ENCODE measurements at places on chromosomes 13 and 19.

- no peak for DNase-seq
These were observed 216.6 kb upstream of the SLC10A2 start for GRCh38 chr13:103282571-103283450.

DNA sequence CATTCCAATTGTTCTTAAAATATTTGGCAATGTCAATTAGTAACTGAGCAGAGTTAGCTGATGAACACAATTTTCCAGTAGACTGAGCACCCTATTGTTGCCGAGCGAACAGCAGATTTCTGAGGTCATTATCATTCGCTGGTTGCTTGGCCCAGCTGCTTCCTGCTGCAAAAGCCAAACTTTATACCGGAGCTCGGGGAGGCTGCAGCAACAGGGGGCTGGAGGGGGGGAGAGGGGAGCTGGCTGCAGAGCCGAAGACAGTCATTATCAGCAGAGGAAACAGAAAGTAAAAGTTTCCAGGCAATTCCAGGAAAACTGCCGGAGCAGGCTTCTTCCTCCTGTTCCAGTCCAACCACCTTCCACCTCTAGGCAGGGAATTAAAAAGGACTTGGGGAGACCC, 77.9 kb downstream of the ZNF536 start:
- DNase-seq, result no peak

GRCh38 chr19:9171393-9171991, 7.3 kb upstream of the OR7D2 start:
- no peak for DNase-seq

GRCh38 chr13:111115965-111116521, 933 bp downstream of the ARHGEF7 start:
- DNase-seq, result peak; percentile 47

- DNase-seq, result peak; percentile 12
These were observed 601.0 kb downstream of the FGF9 start for GRCh38 chr13:22271903-22272302.

- no peak for DNase-seq
These were observed 13.8 kb downstream of the RCBTB1 start for GRCh38 chr13:49571299-49572240.

DNA sequence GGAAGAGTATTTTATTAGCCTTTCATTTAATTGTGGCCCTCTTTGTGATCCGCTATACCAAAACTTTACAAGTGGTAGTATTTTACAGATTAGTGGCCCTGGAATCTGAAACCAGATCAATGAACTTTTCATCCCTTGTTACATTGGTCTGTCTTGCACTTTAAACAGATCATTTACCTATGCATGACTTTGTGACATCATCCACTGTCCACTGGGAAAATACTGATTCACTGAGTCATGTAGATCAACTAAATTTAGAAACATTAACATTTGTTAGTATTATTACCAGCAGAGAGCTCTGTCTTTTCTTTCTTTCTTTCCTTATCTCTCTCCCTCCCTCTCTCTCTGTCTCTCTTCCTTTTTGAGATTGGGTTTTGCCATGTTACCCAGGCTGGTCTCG, 17.5 kb downstream of the PCDH8 start:
- DNase-seq, result no peak

DNA sequence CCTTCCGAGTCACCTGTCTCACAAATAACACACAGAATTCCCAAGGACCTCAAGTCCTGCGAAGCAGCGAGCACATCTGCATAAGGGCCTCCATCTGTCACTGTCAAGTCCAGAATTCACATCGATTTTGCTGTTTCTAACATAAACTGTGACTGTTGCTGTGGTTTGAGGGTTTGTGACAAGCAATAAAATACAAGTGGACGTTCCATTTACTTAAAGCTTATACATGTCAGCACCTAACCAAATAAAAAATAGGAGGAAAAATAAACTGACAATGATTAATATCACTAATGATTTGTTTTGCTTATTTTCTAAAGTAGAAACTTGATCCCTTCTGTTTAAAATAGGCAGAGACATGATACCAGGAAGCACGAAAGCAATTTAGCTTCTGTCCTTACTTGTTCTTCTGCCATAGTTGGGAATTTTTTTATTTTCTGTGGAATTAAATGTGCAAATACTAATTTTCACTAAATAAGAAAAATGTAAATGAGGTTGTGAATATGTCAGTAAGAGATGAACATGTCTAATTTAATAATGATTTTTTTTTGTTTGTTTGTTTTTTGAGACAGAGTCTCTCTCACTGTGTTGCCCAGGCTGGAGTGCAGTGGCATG, 279.1 kb downstream of the FGF9 start:
- DNase-seq, result no peak

DNA sequence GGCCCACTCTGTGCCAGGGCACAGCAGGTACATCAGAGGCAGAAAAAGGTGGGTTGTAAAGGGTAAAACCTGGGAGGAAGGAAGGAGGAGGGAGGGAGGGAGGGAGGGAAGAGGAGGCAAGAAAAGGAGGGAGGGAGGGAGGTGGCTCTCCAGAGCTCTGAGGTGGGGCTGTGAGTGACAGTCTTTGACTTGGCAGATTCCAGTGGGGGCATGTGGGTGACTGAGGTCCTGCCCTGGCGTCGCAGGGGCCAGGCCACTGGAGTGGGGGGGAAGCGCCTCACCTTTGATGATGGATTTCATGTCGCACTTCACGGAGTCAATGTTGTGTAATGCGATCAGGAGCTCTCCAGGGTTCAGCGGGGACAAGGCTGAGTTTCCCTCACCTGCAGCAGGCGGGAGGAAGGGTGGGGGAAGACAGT, 6.0 kb upstream of the RSPH6A start:
- no peak for DNase-seq

DNA sequence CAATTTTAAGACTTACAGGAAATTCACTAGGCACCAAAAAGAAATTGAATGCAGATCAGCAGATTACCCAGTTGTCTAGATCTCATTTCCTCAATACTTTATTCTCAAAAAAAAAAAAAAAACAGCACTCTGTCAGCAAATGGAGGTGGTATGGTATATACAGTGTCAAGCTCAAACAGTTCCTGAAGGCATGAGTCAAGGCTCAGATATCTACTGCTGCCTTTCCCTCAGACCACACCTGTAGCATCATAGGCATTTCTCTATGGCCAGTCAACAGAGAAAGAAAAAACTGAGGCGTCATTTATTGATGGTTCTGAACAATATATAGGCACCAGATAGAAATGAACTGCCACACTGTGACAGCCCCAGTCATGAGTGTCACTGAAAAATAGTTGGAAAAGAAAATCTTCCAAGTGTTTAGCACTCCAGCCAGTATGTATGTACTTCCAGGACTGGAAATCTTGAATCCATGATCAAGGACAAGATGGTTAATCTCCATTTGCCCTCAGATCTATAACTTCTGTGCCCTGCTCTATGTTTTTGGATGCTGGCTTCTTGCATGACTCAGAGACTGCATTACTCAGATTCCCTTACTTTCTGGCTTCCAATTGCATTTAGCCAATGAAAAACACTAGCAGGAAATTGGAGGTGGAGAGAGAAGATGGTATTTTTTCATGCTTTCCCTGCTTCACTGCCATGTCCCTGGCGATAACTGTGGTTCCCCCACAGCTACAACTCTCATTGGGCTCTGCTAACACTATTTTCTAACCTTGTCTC, 8.4 kb upstream of the COG3 start:
- DNase-seq, result no peak

- no peak for DNase-seq
These were observed 62.8 kb downstream of the DNAJC15 start for GRCh38 chr13:43086181-43086580.

- peak; percentile 76 for DNase-seq
These were observed 7.1 kb downstream of the GPR108 start for GRCh38 chr19:6730153-6730804.

GRCh38 chr13:110138010-110138699, 168.8 kb downstream of the COL4A1 start:
- peak; percentile 28 for DNase-seq

- DNase-seq, result peak; percentile 36
These were observed 65.4 kb downstream of the RUBCNL start for GRCh38 chr13:46321494-46322225.

GRCh38 chr19:6228551-6229215, 51.1 kb downstream of the MLLT1 start:
- no peak for DNase-seq

GRCh38 chr13:110597041-110597689, 18.2 kb upstream of the NAXD start:
- DNase-seq, result no peak

DNA sequence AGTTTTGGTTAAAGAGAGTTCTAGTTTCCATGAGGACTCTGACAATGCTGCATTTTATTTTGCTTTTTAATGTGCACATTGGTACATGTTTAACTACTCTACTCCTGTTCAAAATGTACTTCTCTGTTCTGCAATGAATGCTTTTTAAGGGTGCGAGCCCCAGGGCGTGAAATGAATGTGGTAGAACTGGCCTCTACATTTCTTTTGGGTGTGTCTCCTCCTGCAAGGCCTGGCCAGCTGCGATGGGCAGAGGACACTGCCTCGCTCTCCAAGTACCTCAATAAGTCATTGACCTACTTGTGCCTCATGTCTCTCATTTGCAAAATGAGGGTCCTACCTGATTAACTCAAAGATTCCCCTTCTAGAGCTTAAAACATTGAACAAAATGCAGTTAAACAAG, 6.7 kb downstream of the RGS9BP start:
- no peak for DNase-seq

DNA sequence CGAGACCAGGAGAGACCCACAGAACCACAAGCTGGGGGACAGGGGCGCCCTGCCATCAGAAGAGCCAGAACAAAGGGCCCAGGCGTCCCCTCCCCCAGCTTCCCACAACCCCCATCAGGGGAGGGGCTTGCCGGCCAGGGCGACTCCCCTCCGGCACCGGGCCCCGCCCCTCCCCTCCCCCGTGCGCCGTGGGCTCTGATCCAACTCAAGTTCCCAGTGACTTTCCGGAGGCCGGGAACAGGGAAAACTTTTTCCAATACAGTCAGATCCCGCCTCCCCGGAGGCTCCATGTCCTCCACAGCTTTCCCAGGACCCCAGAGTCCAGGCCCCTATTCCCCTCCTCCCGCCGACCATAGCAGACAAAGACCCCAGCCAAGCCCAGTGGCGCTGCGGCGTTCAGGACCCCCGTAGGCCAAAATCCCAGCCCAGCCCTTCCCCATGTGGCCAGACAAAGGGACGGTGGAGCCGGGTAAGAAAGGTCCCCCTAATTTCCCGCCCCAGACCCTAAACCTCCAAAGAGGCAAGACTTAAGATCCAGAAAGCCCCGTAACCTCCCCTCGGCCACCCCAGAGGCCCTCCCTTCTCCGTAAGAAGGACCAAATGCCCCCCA, 673 bp downstream of the TEAD2 start:
- peak; percentile 92 for DNase-seq

GRCh38 chr13:110131424-110131823, 175.5 kb downstream of the COL4A1 start:
- no peak for DNase-seq

GRCh38 chr13:112510987-112511685, 76.8 kb downstream of the TUBGCP3 start:
- DNase-seq, result no peak

- no peak for DNase-seq
These were observed 10.5 kb downstream of the ZNF112 start for GRCh38 chr19:44345959-44346358.

- no peak for DNase-seq
These were observed 605 bp downstream of the TMEM255B start for GRCh38 chr13:113759525-113760137.

DNA sequence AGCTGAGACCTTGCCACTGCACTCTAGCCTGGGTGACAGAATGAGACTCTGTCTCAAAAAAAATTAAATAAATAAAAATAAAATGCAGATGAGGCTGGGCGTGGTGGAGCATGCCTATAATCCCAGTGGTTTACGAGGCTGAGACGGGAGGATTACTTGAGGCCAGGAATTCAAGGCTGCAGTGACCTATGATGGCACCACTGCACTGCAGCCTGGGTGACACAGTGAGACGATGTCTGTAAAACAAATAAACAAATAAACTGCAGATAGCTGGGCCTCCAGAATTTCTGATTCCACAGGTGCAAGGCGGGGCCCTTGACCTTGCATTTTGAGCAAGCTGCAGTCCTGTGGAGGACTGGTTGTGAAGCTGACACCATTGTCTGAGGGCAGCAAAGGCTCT, 3.1 kb upstream of the MAG start:
- no peak for DNase-seq

GRCh38 chr13:113077566-113077952, 28.0 kb upstream of the F7 start:
- no peak for DNase-seq

GRCh38 chr13:63011996-63012395, 1596.3 kb upstream of the PCDH20 start:
- DNase-seq, result no peak

DNA sequence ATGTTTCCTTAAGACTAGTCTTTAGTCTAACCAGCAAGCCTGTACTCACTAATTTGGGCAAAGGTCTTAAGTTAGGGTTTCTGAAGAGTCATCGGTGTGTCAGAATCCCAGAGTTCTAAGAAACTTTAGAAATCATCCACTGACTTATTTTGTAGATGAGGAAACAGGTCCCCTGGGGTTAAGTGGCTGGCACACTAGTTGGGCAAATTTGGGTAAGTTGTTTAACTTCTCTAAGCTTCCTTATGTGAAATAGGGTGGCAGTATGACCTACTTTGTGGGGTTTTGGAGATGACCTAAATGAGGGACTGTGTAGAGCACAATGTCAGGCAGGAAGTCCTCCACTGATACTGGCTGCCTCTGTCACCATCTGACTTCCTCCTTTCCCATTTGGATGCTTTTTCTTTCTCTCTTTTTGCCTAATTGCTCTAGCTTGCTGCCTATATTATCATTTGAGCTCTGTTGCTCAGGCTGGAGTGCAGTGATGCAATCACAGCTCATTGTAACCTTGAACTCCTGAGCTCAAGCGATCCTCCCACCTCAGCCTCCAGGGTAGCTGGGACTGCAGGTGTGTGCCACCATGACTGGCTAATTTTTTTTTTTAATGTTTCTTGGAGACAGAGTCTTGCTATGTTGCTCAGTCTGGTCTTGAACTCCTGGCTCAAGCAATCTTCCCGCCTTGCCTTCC, 2.3 kb downstream of the ADGRE3 start:
- no peak for DNase-seq

- DNase-seq, result no peak
These were observed 13.2 kb downstream of the SPACA6 start for GRCh38 chr19:51706296-51706695.

DNA sequence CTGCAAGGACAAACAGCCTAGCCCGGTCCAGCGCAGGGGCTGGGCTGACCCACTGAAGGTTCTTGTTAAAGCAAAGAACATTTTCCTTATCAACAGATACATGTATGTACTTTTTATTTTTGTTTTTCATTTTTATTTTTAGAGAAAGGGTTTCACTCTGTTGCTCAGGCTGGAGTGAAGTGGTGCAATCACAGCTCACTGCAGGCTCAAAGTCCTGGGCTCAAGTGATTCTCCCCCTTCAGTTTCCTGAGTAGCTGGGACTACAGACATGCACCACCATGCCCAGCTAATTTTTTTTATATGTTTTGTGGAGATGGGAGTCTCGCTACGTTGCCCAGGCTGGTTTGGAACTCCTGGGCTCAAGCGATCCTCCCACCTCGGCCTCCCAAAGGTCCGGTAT, 47.9 kb downstream of the CEBPG start:
- no peak for DNase-seq
